ENCODE measurements at places on chromosomes 5 and 9.

- no peak for DNase-seq
Observed at GRCh38 chr9:116238776-116239340, 85.3 kb downstream of the PAPPA start.

- no peak for DNase-seq
Observed at GRCh38 chr9:22119522-22120158, 110.5 kb upstream of the CDKN2B start.

GRCh38 chr9:5642170-5642569 is 13.3 kb downstream of the RIC1 start:
- DNase-seq, result no peak

- no peak for DNase-seq
Observed at GRCh38 chr5:164277720-164278119, 772.3 kb downstream of the MAT2B start.

DNA sequence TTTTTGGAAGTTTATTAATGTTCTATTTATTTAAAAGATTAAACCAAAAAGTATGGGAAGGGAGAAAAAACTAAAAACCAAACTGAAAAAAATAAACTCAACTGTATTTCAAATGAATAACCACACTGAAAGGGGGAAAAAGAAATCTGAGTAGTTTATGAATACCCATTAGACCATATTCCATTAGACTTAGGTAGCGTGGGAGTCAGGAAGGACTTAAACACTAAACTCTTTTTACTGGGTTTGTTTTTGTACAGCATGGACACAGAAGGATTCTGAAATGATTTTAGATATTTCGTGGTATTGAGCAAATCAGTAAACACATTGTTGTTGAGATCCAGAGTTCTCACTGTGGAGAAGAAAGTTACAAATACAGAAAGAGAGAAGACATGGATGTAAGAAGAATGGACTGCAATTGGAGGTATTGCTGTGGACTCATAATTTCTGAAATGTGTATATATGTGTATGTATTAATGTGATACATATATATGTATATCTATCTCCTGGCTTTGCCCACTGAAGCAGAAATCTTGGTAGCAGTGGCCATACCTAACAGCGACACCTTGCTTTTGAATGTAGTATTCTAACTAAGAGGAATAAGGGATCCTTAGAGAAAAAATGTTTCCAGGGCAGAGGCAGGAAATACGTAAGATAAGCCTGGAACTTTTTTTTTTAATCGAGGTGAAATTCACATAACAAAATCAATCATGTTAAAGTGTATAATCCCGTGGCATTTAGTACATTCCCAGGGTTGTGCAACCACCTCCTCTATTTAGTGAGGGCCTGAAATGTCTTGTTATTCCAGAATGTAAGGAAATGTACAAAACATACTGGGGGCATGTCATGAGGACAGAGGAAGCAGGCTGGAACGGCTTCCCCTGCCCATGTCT is 228.8 kb downstream of the SMARCA2 start:
- DNase-seq, result no peak

- DNase-seq, result no peak
Observed at GRCh38 chr9:69186841-69187611, 12.9 kb downstream of the TJP2 start.

GRCh38 chr5:66149950-66150349 is 5.8 kb downstream of the SREK1 start:
- DNase-seq, result no peak

DNA sequence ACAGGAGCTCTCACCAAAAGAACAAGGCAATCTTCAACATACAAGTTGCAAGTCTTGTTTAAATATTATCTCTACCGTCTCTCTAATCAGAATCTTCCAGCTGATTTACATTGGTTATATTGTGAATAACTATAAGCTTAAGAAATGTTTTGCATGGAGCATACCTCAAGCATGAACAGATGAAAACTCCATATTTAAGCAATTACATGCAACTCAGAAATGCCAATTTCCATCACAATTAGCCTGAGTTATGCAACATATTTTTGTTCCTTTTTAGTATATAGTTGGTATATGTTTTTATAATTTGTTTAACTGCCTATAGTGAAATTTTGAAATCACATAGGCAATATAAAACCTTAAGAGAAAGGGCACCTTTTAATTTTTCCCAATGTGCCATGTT is 142.5 kb downstream of the DENND1A start:
- no peak for DNase-seq

DNA sequence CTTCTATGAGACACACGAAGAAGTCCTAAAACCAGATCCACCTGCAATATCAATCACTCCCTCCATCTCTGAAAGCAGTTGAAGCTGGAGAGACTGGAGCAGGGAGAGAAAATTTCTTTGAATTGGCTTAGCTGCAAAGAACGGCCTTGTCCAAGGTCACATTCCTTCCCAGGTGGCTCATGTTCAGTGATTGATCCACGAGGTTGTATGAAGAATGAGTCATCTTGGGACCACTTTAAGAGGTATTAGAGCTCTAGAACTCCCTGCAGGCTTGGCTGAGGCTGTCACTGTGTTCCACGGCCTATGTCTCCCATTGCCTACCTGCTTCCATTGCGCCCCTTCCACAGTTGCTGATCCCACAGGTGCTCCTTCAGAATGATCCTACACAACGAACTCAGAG is 68.2 kb downstream of the HMHB1 start:
- no peak for DNase-seq

DNA sequence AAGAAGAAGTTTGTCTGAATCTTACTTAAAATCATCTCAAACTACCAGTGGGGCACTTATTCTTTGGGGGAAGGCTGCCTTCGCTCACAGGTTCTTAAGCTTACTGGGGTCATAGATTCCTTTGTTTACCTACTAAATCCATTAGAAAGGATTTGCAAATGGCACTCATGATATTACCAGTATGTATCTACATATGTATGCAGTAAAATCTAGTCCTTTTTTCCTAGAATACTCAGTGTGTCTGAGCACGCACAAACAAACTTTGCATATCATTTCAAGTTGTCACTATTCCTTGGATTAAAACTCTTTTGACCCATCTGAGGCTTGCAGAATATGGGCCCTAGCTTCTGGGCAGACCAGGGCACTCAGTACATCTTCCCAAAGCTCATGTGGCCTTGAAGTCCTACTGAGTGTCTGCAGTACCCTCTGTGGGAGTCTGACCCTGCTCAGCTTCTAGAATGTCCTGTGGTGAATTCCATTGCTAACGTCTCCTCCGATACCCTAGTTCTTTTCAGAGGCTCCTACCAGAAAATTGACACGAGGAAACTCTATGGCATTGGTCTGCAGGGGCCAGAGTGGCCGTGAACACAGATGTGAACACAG is 297.9 kb downstream of the SLIT3 start:
- DNase-seq, result no peak

GRCh38 chr9:116873937-116874914 is 187.1 kb downstream of the TRIM32 start:
- DNase-seq, result no peak

- no peak for DNase-seq
Observed at GRCh38 chr5:3118340-3118739, 366.9 kb upstream of the IRX2 start.

- no peak for DNase-seq
Observed at GRCh38 chr9:136754059-136754572, 3.9 kb downstream of the LCN8 start.

GRCh38 chr9:14887149-14887548 is 23.1 kb downstream of the FREM1 start:
- no peak for DNase-seq

- no peak for DNase-seq
Observed at GRCh38 chr5:132759114-132760048, 12.2 kb downstream of the CCNI2 start.

DNA sequence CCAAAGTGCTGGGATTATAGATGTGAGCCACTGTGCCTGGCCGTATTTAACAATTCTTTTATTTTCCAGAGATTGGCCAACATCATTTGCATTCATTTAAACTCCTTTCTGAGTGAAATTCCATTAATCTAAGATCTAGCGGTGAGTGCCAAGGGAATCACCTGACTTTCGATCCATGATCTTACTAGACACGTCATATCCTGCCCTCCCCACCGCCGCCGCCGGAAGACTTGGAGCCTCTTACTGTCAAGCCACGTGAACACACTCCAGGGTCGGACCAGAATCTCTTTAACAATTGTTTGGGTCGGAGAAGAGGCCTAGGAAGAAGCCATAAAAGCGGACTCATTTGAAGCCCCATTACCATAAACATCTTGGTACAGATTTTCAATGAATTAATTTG is 12.9 kb downstream of the INPP5E start:
- DNase-seq, result no peak

DNA sequence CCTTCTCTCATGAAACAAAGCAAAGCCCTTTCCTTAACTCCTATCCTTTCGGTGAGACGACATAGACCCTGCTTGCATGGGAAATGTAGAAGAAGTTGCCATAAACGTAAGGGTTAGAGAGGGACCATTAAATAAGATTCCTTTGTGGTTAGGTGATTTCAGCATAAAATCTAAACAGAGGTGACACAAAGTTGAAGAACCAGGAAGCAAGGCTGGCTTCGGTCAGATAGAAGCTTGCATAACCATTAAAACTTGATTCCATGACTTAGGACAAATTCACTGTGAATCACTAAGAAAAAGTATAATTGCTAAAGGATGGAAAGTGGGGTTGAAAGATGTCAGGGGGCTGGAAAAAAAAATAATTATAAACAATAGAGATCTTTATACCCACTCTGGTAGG is 30.9 kb upstream of the ABLIM3 start:
- no peak for DNase-seq

DNA sequence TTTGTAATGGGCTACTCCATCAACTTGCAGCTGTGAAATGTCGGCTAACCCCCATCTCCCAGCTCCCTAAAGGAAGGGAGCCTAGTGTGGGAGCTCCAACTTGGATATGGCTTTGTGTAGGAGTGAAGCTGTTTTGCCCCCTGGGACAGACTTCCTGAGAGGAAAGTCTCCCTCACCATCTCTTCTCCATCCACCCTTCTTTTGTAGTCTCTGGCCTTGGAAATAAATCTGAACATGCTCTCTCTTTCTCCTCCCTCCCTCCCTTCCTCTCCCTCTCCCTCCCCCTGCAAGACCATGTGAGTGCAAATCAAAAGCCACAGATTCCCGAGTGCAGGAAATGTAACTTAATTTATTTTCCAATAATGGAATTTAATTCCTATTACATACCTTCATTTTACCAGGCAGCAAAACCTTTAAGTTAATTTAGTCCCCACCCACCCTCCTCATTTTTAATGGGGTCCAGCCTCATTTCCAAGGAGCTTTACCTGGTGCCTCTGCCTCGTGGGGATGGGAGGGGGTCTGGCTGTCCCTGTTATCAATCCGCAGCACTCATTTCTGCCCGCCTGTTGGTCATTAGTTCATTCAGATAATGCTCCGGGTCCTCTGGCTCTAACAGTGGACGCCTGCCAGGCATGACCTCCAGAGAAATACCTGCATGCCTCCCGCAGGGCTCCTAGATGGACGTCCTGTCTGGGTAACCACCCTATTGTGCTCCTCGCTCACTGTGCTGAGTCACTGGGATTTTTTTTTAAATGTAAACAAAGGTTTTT is 122.9 kb upstream of the TAF11L2 start:
- no peak for DNase-seq

DNA sequence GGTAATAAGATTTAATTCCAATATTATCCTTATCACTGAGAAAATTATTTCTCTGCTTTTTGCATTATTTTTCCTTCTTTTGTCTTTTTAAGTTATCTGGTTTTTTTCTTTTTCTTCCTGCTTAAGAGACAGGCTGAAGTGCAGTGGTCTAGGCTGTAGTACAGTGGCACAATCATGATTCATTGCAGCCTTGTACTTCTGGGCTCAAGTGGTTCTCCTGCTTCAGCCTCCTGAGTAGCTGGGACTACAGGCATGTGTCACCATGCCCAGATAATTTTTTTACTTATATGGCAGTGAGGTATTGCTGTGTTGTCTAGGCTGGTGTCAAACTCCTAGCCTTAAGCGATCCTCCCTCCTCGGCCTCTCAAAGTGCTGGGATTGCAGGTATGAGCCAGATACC is 93.9 kb downstream of the SLC44A1 start:
- DNase-seq, result no peak

GRCh38 chr5:146001544-146002190 is 65.3 kb downstream of the SH3RF2 start:
- no peak for DNase-seq

DNA sequence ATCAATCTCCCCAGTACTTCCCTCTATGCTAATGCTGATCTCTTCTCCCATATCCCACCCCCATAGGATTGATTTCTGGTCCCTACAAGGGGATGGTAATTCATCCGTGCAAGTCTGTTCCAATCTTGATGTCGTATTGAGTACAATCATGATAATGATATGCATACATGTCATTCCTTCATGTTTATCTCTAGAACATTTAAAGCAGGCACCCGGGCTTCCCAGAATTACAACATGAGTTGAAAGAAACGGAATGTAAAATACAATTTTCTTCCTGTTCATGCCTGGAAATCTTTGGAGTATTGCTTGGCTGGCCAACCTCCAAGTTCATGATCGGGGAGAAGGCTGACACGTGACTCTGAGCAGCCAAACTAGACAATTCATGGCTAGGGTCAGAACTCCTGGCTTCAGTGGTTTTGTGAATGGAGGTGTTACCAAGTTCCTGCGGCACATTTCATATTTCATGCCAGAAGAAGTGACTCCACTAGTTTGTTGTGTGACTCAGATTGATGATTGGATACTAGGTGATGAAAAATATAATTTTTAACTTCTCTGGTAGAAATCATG is 66.6 kb downstream of the C9orf152 start:
- peak; percentile 88 for DNase-seq

GRCh38 chr5:135710045-135710675 is 124.3 kb upstream of the SLC25A48 start:
- DNase-seq, result no peak

DNA sequence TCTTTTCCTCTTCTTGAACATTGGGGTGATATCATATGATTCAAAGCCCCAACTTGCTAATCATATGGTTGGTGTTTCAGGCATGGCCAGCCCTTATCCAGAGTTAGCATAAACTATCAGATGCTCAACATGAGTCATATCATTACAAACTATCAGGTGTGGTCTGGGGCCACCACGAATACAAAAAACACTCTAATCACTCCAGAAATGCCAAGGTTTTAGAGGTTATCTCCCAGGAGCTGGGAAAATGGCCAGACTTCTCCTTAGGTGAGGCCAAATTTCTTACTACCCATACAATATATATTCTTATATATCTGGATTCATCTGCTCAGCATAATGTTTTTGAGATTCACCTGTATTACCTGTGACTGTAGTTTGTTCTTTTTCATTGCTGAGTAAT is 210.5 kb downstream of the CCDC171 start:
- DNase-seq, result no peak

- no peak for DNase-seq
Observed at GRCh38 chr9:137575716-137576411, 2.9 kb downstream of the DPH7 start.

DNA sequence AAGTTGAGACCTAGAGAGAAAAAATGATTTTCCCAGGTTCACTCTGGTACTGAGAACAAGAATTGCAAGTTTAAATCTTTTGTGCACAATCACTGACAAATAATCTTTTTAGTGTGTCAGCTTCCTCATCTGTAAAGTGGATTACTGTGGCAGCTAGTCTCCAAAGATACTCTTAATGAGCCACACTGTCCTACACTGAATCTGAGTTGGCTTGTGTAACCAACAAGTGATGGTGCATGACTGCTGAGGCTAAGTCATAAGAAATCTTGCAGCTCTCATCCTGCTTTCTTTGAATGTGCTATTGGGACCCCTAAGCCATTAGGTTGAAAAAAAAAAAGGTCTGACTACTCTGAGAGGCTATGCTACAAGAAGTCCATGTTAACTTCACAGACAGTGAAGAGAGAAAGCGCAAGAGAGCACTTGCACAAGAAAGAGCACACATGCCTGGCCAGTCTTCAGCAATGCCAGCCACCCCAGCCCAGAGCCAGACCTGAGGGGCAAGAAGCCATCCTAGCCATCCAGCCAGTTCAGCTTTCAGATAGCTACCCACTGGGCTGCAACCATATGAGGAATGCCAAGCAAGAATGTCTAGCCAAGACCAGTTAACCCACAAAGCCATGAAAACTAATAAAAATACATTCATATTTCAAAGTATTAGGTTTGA is 419.4 kb downstream of the RAB3C start:
- no peak for DNase-seq

Data from HS-27A (cell line).